A172 (cell line): ENCODE measurements at places on chromosomes 3 and 15. TPM values are rescaled to one million over a fixed set of nuclear protein-coding genes. Genes with fewer than 3 reads are reported as not detected.

GOLGA6L10 gene
- total RNA-seq, result 0.07 TPM in 1 of 2 replicates, not detected in the other

DNA sequence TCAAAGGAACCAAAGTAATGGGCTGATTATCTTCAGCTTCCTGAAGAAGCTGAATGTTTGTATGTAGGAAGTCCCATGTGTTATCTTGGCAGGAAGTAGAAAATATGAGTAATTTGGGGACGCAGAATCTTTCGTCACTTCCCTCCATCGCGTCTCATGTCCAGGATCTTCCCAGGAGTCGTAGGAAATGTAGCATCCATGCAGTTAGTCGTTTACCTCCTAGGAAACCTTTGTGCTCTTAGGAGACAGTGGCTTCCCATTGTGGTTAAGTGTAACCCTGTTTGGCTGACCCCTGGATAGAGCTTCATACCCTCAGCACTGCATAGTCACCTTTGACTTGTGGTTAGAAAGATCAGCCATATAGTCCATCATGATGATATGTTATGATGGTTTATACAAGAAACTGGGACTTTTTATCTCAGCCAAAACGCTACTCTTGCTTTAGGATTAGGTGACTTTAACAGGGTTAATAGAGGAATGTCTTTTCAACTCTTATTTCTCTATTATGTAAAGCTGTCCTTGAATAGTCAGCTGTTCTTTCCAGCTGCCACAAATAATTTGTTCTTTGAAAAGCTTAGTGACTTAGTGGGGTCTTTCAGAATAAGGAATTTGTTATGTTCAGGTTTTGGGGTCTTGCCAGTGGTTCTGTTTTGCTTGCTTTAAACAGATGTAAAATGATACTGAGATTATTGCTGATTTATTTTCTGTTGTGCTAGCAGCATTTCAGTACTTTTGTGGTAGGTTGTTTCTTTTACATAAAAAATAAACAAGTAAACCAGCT lies 92.2 kb downstream of the KLHL25 start:
- peak; percentile 19 for DNase-seq

PLCB2 gene
- not detected in 2 replicates for total RNA-seq

- DNase-seq, result no peak
Measured at GRCh38 chr3:15011174-15011573, 53.9 kb downstream of the MRPS25 start.

CYP8B1 gene
- total RNA-seq, result not detected in 2 replicates

- no peak for DNase-seq
Measured at GRCh38 chr3:140627756-140628155, 50.1 kb upstream of the TRIM42 start.

C2CD4B gene
- total RNA-seq, result not detected in 2 replicates

- no peak for DNase-seq
Measured at GRCh38 chr3:81406318-81406717, 355.1 kb downstream of the GBE1 start.

DAG1 gene
- 132 and 135 TPM in 2 replicates for total RNA-seq

DNA sequence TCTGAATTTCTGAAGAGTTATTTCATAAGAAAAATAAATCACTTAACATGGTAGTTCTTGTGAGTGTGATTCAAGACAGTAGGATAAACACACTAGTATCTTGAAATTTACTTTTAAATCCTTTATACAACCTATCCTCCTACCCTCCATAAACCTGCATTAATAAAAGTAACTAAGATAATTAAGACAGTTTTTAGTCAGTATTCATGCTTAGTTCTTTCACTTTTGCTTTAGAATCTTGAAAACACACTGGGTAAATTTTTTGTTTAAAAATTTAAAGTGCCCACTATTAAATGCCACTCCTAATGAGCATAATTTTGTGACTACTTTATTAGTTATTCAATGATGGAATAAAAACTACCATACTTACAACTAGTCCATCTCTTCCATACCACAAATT lies 28.8 kb downstream of the GOLIM4 start:
- DNase-seq, result no peak

GRCh38 chr3:165279471-165279870 lies 83.3 kb upstream of the SLITRK3 start:
- no peak for DNase-seq

DNA sequence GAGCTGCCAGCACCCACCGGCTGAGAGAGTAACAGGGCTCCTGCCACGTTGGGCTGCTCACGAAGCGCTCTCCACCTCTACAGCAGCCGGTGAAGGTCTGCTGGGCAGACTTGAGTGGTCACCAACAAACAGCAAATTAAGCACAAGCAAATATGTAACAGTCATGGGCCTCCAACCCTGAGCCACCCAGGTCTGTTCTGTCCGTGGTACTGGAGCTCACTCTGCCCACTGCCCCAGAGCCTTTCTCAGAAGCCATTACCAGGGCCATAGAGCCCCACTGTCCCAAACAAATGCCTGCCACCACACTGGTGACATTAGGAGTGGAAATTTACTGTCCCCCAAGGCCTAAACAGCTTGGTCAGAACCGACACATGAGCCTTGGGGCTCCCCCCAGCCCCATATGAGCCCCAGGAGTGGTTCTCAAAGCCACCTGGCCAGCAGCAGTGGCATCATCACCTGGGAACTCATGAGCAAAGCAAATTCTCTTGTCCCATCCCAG lies 56.6 kb downstream of the LRIG1 start:
- DNase-seq, result no peak

TAGLN3 gene
- total RNA-seq, result not detected in 2 replicates

GRCh38 chr3:169387751-169388696 lies 275.5 kb downstream of the MECOM start:
- DNase-seq, result no peak

DNA sequence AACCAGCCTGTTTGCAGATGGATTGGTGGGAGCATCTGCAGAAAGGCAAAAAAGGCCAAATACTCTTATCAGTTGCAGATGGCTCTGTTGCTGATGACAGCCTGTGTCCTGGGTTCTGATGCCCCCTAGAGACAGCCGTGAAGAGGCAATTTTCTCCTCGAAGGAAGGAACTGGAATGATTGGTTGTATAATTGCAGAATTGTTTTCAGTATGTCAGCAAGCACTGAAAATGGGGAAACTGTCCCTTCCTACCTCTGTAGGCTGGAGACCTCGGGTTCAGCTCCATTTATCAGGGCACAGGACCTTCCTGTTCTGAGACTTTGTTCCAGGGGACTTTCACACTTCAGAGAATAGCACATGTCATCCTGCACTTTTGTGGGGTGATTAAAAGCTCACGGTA lies 103.0 kb downstream of the PGPEP1L start:
- peak; percentile 32 for DNase-seq

- no peak for DNase-seq
Measured at GRCh38 chr3:188198760-188199327, 44.9 kb downstream of the LPP start.

- no peak for DNase-seq
Measured at GRCh38 chr3:96753124-96753523, 61.3 kb upstream of the EPHA6 start.

DNA sequence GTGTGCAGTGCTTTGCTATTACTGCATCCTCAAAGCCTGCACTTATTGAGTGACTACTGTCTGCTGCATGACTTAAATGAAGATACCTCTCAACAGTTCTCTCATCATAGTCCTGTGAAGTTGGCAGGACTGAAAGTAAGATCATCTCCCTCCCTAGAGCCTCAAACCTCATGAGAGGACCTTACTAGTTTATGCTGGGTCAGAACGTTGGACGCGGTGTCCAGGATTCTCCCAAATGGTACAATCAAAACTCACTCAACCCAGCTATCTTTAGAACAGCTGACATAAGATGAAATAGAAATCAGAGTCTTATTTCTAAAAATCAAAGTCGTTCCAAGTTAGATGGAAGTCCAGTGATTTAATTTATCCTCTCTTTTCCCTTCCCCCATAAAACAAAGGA lies 219.7 kb downstream of the PDZRN3 start:
- no peak for DNase-seq

- no peak for DNase-seq
Measured at GRCh38 chr3:20424086-20424485, 238.1 kb upstream of the SGO1 start.

GRCh38 chr3:49844464-49845183 lies 11.7 kb downstream of the TRAIP start:
- no peak for DNase-seq

C3orf85 gene
- not detected in 2 replicates for total RNA-seq

SH2D7 gene
- not detected in 2 replicates for total RNA-seq

MFSD1 gene
- total RNA-seq, result 92.7 and 109 TPM in 2 replicates

- peak; percentile 50 for DNase-seq
Measured at GRCh38 chr3:197482001-197482400, 73.8 kb downstream of the BDH1 start.

- DNase-seq, result no peak
Measured at GRCh38 chr15:89746386-89746780, 4.7 kb downstream of the MESP1 start.

TNIK gene
- 6.0 and 17.8 TPM in 2 replicates for total RNA-seq

IMPG2 gene
- 0.17 TPM in 1 of 2 replicates, not detected in the other for total RNA-seq

- no peak for DNase-seq
Measured at GRCh38 chr3:33103480-33103879, 6.5 kb upstream of the GLB1 start.

DNA sequence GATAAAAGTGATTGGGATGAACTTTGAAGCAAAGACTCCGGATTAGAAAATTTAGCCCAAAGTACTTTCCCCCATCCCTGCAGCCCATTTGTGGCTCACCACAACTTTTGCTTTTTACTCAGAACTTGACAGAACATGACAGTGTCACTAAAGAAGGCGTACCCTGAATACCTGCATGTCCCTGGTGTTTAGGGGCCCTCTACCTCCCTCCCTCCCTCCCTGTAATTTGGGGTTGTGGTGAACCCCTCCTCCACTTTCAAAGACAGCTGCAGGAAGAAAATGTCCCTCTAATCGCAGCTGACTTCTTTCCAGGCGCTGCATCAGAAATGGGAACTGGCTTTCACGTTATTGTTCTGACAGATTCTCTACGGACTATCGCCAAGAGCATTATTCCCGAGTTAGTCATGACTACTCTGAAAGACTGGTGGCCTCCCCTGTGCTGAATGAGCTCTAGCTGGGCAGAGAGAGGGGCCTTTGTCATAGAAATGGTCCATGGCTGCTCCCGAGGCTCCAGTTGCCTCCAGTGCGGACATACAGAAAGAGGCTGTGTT lies 93.2 kb upstream of the ARHGEF3 start:
- peak; percentile 34 for DNase-seq

DNA sequence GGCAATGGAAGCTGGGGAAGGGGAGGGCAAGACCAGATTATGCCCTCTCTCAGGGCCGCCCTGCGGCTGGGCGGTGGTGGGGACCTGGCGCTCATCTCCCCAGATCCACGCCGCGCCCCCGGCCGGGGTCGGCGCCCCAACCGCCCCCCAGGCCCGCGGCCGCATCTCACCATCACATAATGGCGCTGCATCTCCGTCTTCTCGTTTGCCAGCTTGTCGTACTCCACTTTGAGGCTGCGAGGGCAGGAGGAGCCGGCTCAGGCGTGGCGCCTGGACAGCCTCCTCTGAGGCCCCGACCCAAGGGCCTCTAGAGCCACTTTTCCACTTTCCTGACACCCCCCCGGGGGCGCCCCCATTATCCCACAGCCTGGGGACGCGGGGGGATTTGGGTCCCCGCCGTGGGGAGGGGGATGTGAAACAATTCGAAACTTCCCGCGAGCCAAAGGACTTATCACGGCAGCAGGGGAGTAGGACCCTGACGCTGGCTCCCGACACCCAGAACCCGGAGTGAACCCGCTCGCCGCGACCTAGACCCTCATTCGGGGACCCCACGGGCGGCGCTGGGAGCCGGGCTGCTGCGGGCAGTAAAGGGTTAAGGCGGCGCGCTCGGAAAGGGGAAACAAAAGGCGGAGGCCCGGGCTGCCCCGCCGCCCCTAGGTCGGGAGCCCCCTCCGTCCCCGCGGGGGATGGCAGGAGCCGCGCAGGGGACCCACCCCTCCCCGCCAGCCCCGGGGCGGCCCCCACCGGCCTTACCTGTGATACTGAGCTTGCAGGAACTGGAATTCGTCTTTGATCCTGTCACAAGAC lies 2.1 kb downstream of the TLE3 start:
- DNase-seq, result no peak

TGM5 gene
- total RNA-seq, result 0.14 TPM in 1 of 2 replicates, not detected in the other
